ENCODE measurements at places on chromosomes 11 and 22.

- DNase-seq: no peak
These were observed 6.4 kb upstream of the TESMIN start for GRCh38 chr11:68757711-68758110.

GRCh38 chr11:75159151-75159953 is 8.4 kb downstream of the SLCO2B1 start:
- DNase-seq: no peak

- DNase-seq: no peak
These were observed 44.7 kb downstream of the BIRC2 start for GRCh38 chr11:102391549-102392237.

GRCh38 chr11:77187776-77188632 is 60.0 kb downstream of the MYO7A start:
- peak; percentile 87 for DNase-seq

DNA sequence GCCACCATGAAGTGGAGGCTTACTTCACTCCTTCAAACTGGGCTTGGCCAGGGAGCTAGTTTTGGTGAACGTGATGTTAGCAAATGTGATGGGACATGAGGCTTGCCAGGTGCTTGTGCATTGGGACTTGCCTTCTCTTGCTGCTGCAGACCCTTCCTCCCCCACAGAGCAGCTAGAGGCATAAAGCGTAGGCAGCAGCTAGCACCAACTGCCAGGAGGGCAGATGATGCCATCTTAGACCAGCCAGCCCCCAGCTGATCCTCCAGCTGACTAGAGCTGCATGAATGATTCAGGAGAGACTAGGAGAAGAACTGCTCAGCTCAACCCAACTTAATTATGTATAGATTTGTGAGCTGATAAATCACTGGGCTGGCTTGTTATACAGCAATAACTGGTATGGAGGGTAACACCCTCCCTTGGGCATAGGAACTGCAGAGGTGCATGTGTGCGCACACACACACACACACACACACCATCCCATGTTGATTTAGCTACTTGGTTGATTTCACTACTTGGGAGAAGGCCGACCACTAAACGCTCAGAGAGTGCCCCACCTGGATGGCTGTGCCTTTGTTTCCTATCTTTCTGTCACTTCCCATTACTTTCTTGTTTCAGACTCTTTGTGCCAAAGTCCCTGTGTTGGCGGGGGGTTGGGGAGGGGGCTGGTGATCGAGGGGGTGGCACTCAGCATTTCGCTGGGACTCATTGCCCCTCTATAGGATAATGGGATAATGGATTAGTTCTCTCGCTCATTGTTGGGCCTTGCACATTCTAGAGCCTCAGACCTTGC is 202.8 kb downstream of the ADAMTS15 start:
- no peak for DNase-seq

DNA sequence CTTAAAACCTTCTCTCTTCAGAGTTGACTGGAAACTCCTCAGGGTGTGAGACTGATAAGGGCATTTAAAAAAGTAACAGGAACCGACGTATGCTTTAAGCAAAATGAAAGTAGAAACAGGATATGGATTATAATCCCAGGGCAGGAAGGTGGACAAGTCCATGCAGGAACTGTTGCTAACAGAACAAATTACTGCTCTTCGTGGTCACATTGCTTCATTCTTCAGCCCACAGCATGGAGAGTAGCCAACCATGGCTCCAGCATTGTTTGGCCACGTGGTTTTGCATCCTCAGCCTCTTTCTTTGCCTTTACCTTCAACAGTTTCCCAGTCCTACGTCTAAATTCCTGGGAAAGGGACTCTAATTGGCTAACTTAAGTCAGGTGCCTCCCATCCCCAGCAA is 563.1 kb upstream of the ISX start:
- DNase-seq: no peak

- DNase-seq: no peak
These were observed 404.5 kb downstream of the INSC start for GRCh38 chr11:15519124-15519791.

GRCh38 chr11:10087186-10087922 is 206.7 kb downstream of the SBF2 start:
- DNase-seq: no peak

GRCh38 chr11:10038521-10039302 is 255.3 kb downstream of the SBF2 start:
- peak; percentile 32 for DNase-seq

DNA sequence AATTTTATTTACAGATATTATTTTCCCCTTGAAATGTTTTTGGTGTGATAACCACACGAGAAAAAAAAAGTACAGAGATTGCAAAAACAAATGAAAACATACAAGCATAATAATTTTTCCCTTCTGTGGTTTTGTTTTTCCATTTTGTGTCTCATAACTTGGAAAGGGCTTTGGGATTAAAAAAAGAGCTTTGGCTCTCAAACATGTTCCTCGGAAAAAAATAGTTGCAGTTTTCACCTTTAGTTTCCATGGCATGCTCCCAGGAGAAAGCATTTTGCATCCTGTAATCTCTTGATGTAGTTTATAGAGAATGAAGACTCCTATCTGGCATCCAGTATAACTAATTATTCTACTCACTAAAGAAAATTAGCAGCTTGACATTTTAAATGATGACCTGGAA is 362.1 kb upstream of the PDGFD start:
- DNase-seq: no peak

DNA sequence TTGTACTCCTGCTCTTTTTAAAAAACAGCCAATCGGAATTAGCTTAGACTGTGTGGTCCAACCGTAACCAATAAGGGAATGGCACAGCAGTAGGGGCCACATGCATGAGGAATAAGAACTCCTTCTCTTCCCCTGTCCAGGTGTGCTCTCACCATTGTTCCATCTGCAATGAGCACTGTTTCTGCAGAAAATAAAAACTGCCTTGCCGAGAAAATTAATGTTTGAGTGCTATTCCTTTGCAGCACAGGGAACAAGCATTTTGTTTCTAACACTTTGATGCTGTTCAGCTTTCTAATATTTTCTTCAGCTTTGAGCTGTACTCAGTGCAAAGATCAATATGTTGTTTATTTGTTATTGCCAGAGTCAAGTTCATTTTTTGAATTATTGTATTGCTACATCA is 57.9 kb downstream of the PIWIL3 start:
- no peak for DNase-seq

DNA sequence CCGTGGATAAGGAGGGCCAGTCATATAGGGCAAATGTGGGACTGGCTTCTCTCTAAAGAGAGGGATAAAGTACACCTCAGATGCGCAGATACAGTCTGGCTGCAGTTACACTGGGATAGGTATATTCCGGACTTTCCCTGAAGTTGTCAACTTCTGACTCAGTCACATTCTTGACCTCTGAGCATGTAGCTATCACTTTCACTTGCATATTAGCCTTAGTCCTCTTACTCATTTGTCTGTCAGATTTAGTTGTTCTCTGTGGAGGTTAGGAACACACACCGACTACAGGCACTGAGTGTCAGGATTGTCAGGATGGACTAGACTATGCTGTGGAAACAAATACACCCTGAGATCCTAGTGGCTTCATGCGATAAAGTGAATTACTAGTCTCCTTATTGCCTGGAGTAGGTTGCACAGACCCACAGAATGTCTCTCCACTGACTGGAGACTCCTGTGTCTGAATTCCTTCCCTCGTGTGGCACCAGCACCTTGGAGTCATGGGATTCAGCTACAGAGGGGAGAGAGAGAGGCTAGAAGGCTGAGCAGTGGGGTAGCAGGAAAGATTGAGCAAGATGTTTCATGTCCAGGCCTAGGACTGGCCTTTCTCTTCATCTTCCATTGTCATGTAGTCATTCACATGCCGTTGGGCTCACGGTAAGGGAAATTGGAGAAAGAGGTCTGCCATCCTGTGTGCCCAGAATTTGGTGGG is 654.3 kb downstream of the NTM start:
- peak; percentile 83 for DNase-seq

DNA sequence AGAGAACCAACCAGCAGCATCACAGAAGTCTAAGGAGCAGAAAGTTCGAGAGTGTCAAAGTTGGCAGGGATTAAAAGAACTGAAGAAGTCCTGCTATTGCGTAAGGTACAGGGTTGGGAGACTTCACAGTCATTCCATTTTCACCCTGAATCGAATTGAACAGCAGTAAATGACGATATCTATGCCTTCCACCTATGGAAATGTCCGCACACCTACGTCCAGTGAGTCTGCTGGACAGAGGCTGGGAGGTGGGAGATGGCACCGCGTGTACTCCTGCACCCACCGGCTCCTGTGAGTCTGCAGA is 116.7 kb downstream of the MICAL3 start:
- peak; percentile 35 for DNase-seq

- no peak for DNase-seq
These were observed 99.3 kb upstream of the SYT13 start for GRCh38 chr11:45385423-45385822.

Data from GM23248 (cell line).